ENCODE measurements at places on chromosomes 2 and 18. TPM values are rescaled to one million over a fixed set of nuclear protein-coding genes. Genes with fewer than 3 reads are reported as not detected.

GRCh38 chr2:15275346-15275745, 285.8 kb downstream of the NBAS start:
- DNase-seq = no peak

DNA sequence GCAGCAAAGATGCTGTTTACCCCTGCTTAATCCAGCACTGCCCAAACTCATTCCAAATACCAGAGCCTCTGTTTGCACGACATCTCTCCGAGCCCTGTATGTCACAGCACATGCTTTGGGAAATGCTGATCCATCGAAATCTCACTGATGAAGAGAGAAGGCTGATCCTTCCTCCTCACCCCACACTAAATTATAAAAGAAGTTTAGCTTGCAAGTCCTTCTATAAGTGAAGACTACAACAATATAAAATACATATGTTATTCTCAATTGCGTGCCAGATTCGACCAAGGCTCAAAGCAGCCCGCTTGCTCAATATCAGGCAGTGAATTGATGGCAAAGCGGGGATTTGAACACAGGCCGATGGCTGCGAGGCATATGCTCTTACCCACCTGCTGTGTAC, 30.7 kb upstream of the SLC35F6 start:
- no peak for DNase-seq

GRCh38 chr2:224145751-224146355, 106.8 kb upstream of the SERPINE2 start:
- peak; percentile 35 for DNase-seq

DNA sequence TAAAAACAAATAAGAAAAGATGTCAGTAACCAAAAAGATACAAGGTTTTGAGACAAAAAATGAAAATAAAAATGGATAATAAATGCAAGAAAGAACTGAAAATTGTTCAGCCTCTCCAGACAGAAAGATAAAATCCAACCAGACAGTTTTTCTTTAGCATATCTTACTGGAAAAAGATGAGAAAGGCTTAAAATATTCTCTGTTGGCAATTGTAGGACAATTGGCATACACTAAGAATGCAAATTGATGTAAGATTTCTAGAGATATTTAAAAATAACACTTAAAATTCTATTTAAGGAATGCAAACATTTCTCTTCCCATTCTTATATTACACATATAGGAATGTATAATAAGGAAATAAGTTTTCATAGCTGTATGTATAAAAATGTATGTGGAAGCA, 590.6 kb downstream of the DSC3 start:
- DNase-seq = no peak

DNA sequence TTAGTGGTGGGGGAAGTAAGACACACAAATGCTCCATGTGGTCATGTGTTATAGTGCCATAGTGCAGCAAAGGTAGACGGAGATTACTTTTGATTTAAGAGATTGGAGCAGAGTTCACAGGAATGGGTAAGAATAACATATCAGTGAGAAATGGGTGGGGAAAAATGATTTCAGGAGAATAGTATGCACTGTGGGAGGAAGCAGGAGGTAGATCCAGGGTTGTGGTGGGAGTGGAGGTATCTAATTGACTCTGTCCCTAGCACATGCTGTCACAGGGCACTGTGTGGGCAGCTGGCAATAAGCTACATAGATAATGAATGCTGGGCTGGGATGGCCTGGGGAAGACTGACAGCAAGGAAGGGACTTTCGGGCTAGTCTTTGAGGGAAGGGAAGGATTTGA, 65.3 kb downstream of the STAT1 start:
- DNase-seq = no peak

- no peak for DNase-seq
Measured at GRCh38 chr18:3851159-3851558, 401.2 kb downstream of the TGIF1 start.

- DNase-seq = no peak
Measured at GRCh38 chr2:53786352-53786704, 425 bp downstream of the ASB3 start.

GRCh38 chr2:195498176-195498575, 158.8 kb upstream of the SLC39A10 start:
- peak; percentile 33 for DNase-seq

- DNase-seq = no peak
Measured at GRCh38 chr2:43946685-43947084, 49.1 kb downstream of the LRPPRC start.

GRCh38 chr2:98252038-98252773, 94.0 kb upstream of the CNGA3 start:
- no peak for DNase-seq

- no peak for DNase-seq
Measured at GRCh38 chr2:64727013-64727767, 73.5 kb upstream of the SERTAD2 start.

- DNase-seq = peak; percentile 15
Measured at GRCh38 chr18:5294457-5295230, 882 bp downstream of the ZBTB14 start.

DNA sequence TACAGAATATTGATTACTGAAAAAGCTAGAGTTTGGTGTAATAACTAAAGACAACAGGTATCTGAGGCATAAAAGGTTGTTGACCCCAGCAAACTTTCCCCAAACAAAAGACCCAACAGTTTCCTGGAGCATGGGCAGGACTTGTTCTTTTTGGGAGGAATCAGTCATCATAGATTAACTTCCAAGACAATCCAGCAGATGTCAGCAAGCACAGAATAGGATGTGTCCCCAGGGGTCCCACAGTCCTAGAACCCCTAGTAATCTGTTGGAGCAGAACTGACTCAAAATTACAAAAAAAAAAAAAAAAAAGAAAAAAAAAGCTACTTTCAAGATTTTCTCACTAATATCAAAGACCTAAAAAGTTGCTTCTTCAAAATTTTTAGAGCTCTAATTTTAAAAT, 564.7 kb upstream of the SLC39A10 start:
- no peak for DNase-seq

DNA sequence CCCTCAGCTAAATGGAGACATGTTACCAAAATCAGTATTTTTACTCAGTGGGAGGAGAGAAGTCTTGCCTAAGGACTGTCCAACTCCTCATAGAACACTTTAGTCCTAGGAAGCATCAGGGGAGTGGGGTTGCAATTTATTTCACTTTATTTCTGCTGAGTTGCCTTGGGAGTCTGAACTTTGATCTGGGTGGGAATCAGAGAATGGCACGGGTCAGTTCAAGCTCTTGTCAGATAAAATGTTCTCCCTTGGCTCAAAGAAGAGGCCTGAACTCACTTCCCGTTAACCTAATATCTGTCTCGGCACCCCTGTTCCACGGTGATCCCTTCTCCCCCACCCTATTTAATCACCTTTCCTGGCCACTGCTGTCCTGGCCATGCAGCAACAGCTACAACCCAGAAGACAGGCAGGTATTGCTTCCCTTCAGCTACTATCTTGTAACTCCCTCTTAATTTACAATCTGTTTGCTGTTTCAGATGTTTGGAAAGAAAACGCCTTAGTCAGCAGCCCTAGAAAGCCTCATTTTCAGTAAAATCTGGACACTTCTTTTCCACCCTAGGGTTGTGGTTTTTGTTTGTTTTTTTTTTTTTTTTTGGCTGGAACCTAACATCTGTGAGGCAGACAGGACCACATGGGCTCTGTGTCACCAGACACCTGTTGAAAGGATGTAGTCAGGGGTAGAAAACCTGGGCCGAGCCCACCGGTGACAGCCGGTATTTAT, 52.5 kb downstream of the SERTAD2 start:
- no peak for DNase-seq

- DNase-seq = peak; percentile 30
Measured at GRCh38 chr2:190846746-190847145, 33.9 kb upstream of the GLS start.

Gene MC2R
- not detected for polyA plus RNA-seq

Gene SERPINB7
- polyA plus RNA-seq = 0.88 TPM

Gene SERPINB10
- not detected for polyA plus RNA-seq

Gene GREB1
- polyA plus RNA-seq = 1.1 TPM

Gene IL36G
- polyA plus RNA-seq = not detected

Gene IL36RN
- polyA plus RNA-seq = not detected

Gene FBXO36
- 2.0 TPM for polyA plus RNA-seq

Gene MERTK
- 1.0 TPM for polyA plus RNA-seq

All from A549 (cell line).